ENCODE measurements at places on chromosomes 1 and 21.

- DNase-seq: no peak
Measured at GRCh38 chr1:232657426-232658005, 27.6 kb upstream of the SIPA1L2 start.

- DNase-seq: no peak
Measured at GRCh38 chr1:242002072-242002471, 3.2 kb upstream of the MAP1LC3C start.

DNA sequence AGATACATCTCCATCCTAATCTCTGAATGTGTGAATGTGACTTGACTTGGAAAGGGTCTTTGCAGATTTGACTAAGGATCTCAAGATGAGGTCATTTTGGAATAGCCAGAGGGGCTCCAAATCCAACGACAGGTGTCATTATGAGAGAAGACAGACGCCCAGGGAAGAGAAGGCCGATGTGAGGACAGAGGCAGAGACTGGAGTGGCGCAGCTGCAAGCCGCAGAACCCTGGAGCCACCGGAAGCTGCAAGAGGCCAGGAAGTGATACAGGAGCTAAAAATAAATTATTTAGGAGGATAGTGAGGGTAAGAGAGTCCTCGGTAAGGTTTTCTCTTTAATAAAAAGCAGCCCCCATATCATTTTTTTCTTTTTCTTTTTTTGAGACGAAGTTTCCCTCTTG, 9.7 kb upstream of the AADACL4 start:
- no peak for DNase-seq

- DNase-seq: no peak
Measured at GRCh38 chr1:217088011-217088410, 364.8 kb upstream of the ESRRG start.

GRCh38 chr1:228794810-228795209, 59.5 kb downstream of the RHOU start:
- no peak for DNase-seq

GRCh38 chr1:25688390-25689119, 72.0 kb downstream of the MAN1C1 start:
- DNase-seq: no peak

GRCh38 chr1:45205910-45206721, at the start of gene ZSWIM5:
Gene ZSWIM5, minus strand, starts transcription at chr1:45206605. Its CDS starts 255 bp downstream, at chr1:45206350.
- DNase-seq: peak; percentile 14

GRCh38 chr1:18635891-18636595, 5.4 kb downstream of the PAX7 start:
- no peak for DNase-seq

DNA sequence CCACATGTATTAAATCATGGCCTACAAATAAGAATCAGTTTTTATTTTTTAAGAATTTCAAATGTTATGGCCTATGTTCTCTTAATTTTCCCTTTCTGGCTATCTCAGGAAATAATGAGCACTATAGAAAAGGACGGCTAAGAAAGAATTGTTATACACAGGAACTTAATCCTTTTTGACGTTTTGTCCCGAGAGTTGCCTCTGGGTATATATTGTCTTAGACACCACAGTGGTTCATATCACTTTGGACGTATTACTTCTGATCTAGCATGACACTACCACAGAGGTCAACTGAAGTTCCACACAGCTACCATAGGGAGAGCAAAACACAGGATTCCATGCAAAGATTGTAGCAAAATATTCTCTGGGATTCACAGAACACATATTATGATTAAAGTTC, 307.6 kb downstream of the VAV3 start:
- no peak for DNase-seq

- no peak for DNase-seq
Measured at GRCh38 chr1:61081686-61082310, 563 bp upstream of the NFIA start.

DNA sequence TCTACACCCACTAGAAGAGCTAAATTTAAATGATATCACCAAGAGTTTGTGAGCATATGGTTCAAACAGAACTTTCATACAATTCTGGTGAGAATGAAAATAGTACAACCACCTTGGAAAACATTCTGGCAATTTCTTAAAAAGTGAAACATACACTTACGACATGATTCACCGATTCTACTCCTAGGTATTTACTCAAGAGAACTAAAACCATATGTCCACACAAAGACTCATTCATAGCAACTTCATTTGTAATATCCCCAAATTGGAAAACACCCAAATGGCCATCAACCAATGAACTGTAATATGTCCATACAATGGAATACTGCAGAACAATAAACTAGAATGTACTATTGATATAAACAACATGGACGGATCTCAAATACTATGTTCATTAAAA, 51.2 kb upstream of the ADAM30 start:
- DNase-seq: no peak

DNA sequence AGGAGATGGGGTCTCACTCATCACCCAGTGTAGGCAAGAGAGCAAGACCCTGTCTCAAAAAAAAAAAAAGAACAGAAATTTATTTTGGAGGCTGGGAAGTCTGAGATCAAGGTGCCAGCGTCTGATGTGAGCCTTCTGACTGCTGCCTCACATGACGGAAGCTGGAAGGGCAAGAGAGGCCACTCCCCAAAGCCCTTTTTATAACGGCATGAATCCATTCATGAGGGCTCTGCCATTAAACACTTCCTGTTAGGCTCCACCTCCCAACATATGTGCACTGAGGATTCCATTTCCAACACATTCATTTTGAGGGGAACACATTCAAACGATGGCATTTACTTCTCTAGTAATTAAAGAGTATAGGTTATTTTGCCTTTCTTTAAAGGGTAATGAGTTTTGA, 50.9 kb upstream of the C1orf198 start:
- DNase-seq: no peak

DNA sequence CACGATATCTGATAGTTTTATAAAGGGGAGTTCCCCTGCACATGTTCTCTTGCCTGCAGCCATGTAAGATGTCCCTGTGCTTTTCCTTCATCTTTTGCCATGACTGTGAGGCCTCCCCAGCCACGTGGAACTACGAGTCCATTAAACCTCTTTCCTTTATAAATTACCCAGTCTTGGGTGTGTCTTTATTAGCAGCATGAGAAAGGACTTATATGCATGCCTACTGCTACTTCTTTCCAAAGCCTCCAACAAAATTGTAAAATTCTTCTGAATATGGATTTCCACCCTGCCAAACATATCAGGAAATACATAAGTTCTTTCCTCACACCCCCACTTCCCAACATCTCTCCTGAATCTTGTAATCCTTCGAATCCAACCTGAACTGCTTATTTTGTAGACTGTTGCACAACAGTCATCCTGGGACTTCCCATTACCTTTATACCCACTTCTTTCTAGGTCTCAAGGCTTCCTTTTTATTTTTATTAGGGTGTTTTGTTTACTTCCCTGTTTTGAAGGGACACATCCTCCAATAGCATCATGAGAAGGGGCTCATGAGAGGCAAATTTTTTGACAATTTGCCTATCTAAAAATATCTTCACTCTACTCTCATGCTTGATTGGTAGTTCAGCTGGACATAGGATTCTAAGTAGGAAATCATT, 67.5 kb upstream of the MUTYH start:
- no peak for DNase-seq

DNA sequence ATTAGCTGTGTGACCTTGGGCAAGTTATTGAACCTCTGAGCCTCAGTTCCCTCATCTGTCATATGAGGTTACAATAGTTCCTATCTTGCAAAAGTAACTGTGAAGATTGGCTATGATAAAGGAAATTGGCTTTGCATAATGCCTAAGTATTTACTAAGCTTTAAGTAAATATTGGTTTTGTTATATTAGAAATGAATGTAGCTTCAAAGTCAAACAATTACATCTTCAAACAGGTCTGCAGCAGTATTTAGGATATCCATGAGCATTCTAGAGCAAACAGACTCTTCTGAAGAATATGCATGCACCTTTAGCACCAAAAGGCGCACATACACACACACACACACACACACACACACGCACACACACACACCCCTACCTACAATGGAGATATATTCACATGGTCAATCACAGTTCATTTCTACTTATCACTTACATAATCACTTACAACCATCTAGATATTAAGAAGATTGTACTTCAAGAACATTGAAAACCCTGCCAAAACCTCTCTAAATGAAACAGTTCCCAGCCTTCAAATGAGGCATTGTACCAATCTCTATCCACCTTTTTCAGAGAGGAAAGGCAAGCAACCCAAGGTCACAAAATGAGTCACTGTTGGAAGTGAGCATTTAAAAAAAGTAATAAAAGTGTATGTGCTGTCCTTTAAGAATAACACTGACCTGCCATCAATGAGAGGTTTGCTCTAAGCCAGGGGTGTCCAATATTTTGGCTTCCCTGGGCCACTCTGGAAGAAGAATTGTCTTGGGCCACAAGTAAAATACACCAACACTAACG, 13.4 kb upstream of the FAM43B start:
- no peak for DNase-seq

DNA sequence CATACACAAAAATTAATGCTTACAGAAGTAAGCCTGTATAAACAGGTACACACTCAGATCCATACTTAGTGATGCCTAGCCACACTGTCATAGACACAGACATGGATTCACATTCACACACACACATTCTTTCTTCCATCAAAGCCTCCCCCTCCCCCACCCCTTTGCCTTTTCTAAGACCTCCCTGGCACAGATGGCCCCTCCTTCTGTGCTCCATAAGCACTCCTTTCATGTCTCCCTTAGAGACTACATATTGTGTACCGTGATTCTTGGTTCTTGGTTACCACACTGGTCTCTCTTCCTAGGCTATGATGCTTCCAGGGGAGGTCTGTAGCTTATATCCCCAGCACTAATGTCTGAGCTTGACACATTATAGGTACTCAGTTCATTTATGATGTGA, 2.0 kb upstream of the NHLH2 start:
- no peak for DNase-seq

GRCh38 chr1:62237361-62237760, 42.7 kb downstream of the L1TD1 start:
- DNase-seq: no peak

DNA sequence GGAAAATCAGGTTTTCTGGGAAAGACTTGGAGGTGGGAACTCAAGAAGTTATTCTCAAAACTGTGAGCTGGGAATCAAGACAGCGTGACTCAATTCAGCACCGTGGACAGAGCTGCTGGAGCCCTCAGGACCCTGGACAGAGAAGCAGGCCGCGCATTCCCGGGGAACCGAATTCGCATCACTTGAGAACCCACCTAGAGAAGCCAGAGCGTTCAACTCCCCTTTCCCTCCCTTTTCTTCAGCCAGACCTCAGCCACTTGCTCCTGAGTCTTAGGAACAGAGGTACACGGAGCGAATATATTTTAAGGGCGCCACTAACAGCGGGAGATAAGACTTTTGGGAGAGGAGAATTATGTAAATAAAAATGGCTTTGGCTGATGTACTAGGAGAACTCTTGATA, 2.0 kb upstream of the LIN28A start:
- peak; percentile 79 for DNase-seq

DNA sequence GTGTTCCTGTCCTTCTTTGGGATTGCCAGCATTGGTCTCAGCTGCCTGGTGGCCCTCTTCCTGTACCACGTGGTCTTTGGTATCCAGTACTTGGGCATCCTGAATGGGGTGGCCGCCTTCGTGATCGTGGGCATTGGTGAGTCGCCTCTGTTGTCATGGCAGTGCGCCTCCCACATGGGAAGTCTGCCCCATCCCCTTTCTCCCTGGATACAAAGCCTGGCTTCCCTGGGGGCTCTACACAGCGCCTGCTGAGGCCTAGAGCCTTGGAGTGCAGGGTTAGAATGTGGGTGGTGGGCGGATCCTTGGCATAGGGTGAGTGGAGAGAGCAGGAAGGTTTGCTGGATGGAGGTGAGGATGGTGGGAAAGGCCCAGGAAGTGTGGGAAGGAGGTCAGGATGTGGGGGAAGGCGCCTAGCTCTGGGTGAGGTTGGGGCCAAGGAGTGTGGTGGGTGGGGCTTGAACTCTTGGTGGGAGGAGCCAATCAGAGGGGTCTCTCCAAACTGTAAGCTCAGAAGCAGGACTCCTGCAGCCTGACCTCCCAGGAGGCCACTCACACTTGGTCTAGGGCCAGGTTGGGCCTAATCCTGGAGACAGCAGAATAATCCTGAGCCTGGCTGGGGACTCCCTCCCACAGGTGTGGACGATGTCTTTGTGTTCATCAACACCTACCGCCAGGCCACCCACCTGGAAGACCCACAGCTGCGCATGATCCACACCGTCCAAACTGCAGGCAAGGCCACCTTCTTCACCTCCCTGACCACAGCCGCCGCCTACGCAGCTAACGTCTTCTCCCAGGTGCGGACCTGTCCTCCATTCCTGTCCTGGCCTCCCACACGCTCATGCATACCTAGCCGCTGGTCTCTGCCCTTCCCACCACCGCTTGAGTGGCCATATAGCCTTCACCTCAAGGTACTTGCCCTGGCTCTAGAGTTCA, 36.7 kb downstream of the DISP3 start:
- no peak for DNase-seq

GRCh38 chr1:67213164-67213563, 46.9 kb downstream of the IL23R start:
- DNase-seq: no peak

DNA sequence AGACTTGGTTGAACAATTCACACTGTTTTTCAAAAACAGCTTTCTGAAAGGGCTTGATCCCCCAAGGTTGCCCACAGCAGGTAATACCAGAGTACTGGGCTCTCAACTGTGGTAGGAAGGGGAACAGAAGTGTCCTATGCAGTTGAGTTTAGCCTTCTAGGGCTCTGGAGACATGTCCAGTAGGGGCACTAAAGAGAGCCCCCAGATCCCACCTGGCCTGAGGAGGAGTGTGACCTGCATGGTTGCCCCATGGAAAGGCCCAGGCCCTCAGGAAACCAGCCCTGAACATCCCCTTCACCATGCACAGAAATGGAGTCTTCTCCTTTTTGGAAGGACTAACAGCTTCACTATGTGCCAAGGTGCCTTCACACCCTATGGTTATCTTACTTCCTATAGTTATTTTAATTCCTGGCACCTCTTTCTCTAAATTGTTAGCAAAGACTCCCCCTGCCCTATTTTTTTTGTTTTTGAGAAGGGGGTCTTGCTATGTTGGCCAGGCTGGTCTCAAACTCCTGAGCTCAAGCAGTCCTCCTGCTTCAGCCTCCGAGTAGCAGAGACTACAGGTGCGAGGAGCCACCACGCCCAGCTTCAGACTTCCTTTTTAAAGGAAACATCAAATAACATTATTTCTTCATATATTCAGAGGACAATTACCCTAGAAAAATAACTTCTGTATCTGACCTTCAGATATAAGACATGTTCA, 16.8 kb upstream of the LSS start:
- no peak for DNase-seq

- no peak for DNase-seq
Measured at GRCh38 chr1:67682659-67683197, 2.3 kb upstream of the GADD45A start.

GRCh38 chr1:96370757-96371156, 350.8 kb upstream of the PTBP2 start:
- DNase-seq: no peak

GRCh38 chr1:243261390-243261789, 5.5 kb downstream of the SDCCAG8 start:
- DNase-seq: no peak

- no peak for DNase-seq
Measured at GRCh38 chr1:204194080-204194479, 2.2 kb downstream of the KISS1 start.

DNA sequence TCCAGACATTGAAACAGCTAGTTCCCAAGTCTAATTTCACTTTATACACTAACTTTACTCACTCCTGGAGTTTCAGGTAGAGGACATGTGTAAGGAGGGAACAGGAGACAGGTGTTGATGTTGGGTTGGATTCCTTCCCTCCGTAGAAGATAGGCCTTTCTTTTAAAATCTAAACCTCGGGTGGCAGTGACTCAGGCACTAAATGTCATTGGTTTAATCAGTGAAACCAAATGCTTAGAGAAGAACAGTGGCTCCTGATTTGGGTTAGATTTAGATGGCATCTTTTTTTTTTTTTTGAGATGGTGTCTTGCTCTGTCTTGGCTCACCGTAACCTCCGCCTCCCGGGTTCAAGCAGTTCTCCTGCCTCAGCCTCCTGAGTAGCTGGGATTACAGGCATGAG, 7.2 kb downstream of the CAP1 start:
- DNase-seq: no peak

All from tibial nerve (tissue), 4 donors.